ENCODE measurements at places on chromosomes 3 and 15.

GRCh38 chr3:169780742-169781141, 7.5 kb downstream of the MYNN start:
- no peak for DNase-seq

DNA sequence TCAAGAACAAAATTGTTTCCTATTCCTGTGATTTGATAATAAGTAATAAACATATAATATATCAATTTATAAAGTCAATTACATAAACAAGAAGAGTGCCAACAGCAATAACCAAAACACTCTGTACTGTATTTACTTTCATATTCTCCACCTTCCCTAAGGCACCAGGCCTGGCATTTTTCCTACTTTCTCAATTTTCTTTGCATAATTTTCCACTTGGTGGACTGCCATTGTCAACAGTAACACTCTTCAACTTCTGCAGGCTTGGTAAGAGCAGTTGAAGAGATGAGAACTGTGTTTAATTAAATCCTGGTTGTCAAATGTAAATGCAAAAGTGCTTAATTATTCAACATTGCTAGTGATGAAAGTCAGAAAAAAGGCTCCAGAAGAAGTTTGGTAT, 229.8 kb upstream of the PLSCR5 start:
- DNase-seq: no peak

- no peak for DNase-seq
Observed at GRCh38 chr15:57406062-57406772, 29.9 kb downstream of the CGNL1 start.

- no peak for DNase-seq
Observed at GRCh38 chr15:97968380-97968779, 7.9 kb downstream of the ARRDC4 start.

DNA sequence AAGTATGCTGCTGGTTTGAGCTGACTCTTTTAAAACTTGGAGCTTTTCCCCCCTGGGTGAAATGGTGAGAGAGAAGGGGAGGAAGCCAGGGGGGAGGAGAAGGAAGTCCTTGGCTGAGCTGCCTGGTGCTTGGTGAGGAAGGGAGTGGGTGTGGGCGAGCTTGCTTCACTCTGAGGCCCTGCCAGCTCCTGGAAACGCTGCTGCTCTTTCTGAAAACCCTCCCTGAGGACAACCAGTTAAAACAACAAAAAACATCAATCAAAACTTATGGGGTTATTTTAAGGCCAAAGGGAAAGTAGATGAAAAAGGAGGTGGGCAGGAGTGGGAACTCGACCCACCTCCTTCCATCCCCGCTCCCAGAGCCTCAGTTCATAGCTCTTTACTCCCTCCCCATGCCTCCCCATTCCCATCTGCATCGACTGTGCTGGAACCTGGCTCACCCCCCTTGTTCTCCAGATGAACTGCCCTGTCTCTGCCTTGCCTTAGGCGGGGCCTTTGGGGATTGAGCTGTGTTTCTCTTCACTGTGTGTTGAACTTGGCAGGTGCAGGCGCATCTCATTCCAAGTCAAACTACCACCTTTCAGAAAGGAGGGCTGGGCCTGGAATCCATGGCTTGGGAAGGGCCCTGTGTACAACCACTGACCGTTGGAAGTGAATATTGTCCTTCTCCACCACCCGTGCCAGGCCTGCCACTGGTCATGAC, 166.1 kb downstream of the ZNF621 start:
- no peak for DNase-seq

DNA sequence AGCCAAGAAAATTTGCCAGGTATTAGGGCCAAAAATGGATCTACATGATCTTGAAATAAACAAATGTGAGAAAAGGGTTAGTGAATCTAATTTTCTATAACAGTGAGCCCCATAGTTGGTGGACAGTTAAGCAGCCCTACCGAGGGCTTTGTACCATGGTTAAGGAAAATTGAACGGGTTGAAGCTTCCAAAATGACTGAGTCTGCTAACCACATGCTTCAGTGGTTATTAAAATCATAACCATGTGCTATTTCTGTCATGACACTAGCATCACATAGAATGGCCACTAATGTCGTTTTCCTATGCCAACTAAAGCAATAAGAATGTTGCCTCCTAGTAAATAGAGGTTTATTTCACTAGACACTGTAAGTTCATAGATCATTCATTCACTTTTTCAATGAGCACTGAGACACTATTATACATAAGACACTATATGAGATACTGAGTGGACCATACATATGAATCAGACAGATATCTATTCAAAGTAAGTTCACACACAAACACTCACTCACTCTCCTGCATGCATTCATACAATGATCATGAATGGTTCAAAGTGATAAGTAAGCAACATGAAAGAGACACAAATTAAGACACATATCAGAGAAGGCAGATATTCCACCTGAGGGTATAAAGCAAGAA, 4.3 kb downstream of the SST start:
- no peak for DNase-seq

- no peak for DNase-seq
Observed at GRCh38 chr3:98326945-98327344, 26.7 kb upstream of the OR5K4 start.

- no peak for DNase-seq
Observed at GRCh38 chr3:71944482-71945065, 159.6 kb upstream of the PROK2 start.

- DNase-seq: no peak
Observed at GRCh38 chr3:31048143-31048542, 153.7 kb upstream of the GADL1 start.

GRCh38 chr3:187293516-187294430, 2.2 kb upstream of the MASP1 start:
- no peak for DNase-seq

DNA sequence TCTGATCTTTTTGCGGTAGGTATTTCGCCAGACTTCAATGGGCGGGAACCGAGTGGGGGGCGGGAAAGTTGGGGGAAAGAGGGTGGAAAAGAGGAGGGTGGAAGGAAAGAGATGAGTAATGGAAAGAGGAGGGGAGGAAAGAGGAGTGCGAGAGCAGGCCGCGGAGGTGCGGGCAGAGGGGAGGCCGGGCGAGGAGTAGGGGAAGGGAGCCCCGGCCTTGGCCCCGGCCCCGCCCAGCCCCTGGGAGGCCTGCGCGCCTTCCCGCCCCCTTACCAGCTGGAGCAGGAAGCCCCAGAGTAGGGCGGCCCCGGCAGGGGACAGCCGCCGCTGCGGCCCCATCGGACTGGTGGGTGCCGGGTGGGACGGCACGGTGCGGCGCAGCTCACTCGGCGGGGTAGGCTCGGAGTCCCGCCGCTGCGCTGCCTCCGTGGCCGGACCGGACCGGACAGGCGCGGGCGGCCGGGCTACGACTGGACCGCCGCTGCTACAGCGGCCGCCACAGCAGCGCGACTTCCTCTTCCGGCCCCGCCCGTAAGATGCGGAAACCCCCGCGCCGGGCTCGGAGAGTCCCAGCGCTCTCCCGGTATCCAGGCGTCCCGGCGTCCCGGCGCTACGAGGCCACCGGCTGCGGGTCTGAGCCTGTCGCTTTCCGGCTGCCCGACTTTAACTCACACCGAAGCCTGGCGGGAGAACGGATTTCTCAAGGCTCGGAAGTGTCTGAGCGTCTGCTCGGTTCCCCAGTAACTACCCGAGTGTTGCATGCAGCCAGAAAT, at the start of gene SPPL2A:
Gene SPPL2A (minus strand): TSS at position 512 of the 773 bp plus-strand sequence. CDS start 173 bp downstream, at position 339.
- peak; percentile 76 for DNase-seq

GRCh38 chr3:153599685-153600084, 437.7 kb downstream of the RAP2B start:
- no peak for DNase-seq

- no peak for DNase-seq
Observed at GRCh38 chr3:129416415-129416814, 12.0 kb downstream of the EFCAB12 start.

DNA sequence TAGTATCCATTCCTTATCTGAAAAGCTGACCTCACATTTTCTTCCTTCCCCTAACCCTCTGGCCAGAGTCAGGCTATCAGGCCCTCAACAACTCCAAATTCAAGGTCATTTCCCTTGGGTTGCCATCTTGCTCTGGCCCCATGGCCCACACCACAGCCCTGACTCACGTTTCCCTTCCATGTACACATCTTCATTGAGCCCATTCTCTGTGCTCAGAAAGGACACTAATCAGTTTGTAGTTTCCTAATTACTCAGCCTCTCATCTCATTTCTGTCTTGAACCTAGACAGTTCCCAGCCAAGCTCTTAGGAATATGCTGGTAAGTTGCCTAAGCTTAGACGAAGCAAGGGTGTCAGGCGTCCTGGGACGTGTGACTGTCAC, 14.9 kb downstream of the TGM5 start:
- no peak for DNase-seq

- DNase-seq: no peak
Observed at GRCh38 chr3:9149566-9149965, 99.9 kb downstream of the SRGAP3 start.

- no peak for DNase-seq
Observed at GRCh38 chr15:63447017-63447676, 57.2 kb upstream of the USP3 start.

- peak; percentile 32 for DNase-seq
Observed at GRCh38 chr3:65953301-65953812, 85.4 kb downstream of the MAGI1 start.

DNA sequence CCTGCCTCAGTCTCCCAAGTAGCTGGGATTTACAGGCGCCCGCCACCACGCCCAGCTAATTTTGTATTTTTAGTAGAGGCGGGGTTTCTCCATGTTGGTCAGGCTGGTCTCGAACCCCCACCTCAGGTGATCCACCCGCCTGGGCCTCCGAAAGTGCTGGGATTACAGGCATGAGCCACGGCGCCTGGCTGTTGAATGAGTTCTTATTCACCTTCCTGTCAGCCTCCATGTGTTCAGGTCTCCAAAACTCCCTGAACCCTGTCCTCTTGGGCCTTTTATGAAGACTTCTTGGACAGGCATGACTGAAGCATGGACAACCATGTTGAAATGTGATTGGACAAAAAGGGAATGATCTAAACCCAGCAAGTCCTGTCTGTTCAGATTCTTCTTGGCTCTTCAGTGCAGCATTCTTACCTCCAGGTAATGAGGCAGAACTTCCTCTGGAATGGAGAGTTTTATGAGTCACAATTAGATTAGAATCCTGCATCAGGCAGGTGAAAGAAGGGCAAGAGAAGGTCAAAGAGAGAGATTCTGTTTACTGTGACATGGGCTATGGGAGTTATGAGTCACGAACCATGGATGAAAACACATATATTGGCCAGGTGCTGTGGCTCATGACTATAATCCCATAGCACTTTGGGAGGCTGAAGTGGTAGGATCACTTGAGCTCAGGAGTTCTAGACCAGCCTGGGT, 23.1 kb upstream of the EIF4A2 start:
- no peak for DNase-seq

GRCh38 chr15:47246317-47246716, 471.0 kb upstream of the SEMA6D start:
- no peak for DNase-seq

DNA sequence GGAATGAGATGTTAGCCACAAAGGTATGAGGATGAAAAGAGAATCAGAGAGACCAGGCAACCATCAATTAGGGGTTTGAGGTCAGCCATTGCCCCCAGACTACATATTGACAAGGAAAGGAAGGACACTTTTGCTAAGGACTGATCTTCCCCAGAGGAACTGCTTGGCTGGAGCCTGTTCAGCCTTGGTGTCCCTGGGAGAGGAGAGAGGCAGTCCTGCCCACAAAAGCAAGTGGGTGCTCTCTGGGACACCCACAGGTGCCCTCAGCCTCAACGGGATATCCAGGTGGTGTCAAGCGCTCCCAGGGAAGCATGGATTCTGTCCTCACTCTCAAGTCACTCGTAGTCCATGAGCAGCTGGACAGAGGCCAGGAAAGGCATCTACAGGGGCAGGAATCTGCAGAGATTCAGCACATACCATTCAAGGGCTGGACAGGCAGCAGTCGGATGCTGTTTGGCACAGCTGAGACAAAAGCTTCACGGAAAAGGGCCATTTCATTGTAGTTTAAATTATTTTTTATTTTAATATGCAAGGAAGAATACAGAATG, 166.2 kb downstream of the UACA start:
- no peak for DNase-seq

- no peak for DNase-seq
Observed at GRCh38 chr15:39947401-39948197, 13.7 kb downstream of the EIF2AK4 start.
